COR-L47 (cell line): ENCODE measurements at places on chromosomes 2 and 18.

DNA sequence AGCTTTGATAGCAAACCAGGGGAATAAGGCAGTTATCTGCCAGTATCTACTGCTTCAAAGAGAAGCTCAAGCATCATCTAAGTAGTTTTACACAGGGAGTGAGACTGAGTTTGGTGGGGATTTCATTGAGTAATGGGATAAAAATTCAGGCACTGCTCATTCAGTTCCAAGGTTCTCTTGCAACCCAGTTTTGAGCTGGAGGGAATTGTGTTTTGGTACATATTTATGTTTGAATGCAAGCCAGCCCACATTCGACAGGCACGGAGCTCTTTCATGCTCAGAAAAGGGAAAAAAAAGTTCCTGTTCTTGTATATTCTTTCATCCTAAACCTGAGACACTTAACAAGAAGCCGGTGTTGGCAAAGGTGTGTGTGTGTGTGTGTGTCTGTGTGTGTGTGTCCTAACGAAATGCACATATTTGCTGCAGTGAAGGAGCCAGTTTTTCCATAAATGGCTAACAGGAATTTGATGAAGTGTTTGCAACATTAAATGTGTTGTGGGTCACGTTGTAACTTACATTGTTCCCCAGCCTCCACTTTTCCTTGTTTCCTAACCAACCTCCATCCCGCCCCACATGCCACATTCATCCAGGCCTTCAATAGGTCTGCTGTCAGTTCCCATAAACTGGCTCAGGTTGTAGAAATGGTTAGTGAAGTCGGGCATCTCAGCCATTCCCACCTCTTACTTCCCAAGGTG, 311.1 kb downstream of the TXNL1 start:
- DNase-seq = no peak

GRCh38 chr2:239224199-239224570, 176.6 kb downstream of the HDAC4 start:
- DNase-seq = no peak

GRCh38 chr2:20542746-20543468, 96.0 kb downstream of the RHOB start:
- DNase-seq = no peak

- peak; percentile 31 for DNase-seq
These were observed 19.6 kb downstream of the RSAD2 start for GRCh38 chr2:6896930-6897759.

DNA sequence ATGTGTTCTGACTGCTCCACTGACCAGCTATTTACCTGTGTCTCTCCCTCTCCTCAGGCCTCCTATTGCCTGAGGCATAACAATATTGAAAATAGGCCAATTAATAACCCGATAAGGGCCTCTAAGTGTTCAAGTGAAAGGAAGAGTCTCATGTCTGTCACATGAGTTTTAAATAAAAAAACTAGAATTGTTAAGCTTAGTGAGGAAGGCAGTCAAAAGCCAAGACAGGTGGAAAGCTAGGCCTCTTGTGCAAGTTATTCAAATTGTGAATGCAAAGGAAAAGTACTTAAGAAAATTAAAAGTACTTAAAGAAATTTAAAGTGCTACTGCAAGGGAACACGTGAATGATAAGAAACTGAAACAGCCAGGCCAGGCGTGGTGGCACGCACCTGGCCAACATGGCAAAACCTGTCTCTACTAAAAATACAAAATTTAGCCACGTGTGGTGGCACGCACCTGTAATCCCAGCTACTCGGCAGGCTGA, 44.9 kb upstream of the TAF4B start:
- no peak for DNase-seq

DNA sequence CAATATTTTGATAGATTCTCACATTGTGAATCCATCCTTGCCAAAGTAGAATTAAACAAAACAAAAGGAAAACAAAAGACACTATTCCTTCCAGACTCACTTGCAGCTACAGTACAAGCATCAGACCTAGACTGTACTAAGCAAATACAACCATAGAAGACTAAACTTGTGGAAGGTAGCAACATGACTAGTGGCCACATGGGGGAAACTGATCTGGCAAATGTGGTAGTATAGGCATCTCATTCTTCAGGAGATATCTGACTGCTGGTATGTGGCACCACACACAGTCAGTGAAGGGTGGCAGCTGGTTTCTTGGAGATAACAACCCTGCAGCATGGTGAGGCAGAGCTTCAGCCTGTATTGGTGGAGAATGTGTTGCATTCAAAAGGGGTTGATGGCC, 81.0 kb upstream of the ACVR2A start:
- no peak for DNase-seq

GRCh38 chr18:79680100-79680879, 687 bp downstream of the CTDP1 start:
- no peak for DNase-seq

DNA sequence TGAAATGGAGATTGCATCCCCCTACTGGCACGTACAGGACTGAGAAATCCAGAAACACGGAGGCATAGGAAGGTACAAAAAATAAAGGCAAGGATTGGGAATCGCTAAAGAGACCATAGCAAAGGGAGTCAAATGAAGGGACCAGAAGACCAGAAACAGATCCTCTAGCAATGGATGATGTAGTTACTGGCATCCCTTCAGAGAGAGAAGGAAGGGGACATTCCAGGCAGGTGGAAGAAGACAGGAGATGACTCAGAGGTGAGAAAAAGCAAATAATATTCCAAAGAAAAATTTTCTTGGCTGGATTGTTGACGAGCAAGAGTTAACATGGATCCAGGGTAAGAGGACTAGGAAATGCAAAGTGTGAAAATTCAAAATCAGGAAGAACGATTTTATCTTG, 78.4 kb upstream of the FZD7 start:
- no peak for DNase-seq
